ENCODE measurements at places on chromosomes 2 and 18.

DNA sequence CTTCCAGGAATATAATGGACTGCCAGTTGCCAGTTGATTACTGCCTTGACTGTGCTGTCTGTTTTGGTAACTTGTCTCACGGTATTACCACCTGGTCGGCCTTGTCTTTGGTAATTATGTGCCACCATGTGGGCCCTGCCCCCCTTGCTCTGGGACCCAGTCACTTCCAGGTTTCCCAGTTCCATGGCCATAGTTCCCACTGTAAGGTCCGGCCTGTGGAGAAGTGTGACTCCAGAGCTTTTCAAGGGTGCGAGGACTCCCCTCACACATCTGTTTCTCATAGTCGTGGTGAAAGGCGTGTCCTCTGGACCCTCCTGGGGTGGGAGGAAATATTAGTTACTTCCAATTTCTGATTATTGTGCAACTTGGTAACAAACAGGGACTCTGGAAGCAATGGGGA, 150.5 kb downstream of the SEPTIN10 start:
- no peak for DNase-seq

- DNase-seq: no peak
Measured at GRCh38 chr2:59180621-59181020, 939.5 kb upstream of the FANCL start.

DNA sequence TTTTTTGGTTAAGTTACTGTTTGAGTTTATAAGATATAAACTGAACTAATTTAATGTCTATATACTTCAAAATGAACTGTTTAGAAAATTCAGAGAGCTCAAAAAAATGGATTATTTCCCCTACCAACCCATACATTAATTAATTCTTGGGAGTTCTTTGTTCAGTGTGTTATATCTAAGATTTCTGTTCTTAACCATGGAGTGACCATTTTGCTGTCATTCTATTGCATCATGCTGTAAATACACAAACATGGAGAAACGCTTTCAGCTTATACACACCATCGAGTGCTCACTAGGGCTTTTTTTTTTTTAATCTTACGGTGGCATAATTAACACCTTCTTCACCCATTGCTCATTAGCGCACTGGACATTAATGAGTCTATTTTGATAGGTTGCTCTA, 33.4 kb upstream of the TBR1 start:
- DNase-seq: no peak

DNA sequence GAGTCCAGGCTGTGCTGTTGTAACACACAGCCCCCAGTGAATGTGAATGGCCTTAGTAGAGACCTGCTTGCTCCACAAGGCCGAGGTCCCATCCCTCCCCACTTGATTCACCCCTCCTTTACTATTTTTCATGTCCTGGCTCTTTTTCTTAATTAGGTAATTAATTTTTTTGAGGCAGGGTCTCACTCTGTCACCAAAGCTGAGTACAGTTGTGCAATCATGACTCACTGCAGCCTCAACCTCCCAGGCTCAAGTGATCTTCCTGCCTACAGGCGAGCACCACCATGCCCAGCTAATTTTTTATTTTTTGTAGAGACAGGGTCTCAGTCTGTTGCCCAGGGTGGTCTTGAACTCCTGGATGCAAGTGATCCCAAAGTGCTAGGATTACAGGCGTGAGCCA, 19.3 kb downstream of the FBLN7 start:
- DNase-seq: peak; percentile 19

DNA sequence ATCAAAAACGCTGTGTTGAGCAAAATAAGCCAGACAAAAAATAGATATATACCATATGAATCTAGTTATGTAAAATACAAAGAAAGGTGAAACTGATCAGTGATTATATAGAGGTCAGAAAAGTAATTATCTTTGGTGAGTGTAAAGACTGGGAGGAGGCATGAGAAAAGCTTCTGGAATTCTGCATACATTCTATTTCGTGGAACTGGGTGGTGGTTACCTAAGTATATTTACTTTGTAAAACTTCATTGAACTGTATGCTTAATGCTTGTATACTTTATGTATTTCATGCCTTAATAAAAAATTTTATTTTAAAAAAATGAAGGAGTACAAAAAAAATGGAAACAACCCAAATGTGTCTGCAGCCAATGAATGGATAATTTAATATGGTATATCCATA, 153.1 kb upstream of the ALPP start:
- no peak for DNase-seq

- DNase-seq: no peak
Measured at GRCh38 chr18:10259901-10260300, 194.5 kb upstream of the APCDD1 start.

- peak; percentile 24 for DNase-seq
Measured at GRCh38 chr2:8380566-8380965, 301.3 kb upstream of the ID2 start.
